ENCODE measurements at places on chromosomes 11 and 22.

DNA sequence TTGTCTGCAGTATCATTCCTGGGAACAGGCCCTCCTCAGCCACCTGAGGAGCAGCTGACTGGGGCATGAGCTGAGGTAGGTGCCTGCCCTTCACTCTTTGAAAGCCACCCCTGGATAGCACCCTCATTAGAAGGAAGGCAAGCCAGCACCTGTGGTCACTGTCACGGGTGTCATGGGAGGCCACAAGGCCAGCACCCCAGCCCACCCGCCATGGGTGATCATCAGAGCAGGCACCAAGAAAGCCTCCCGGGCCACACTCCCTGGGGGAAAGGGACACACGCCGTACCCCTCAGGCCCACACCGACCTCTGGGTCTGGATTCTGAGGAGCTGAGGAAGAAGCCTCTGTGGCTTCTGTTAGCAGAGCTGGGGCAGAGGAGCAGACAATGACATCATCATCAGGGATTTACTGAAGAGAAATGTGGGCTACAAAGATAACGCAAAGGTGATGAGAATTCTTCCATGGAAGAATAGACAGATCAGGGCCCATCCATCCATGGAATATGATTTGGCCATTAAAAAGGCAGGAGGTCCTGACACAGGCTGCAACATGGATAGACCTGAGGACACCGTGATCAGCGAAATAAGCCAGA lies 16.7 kb upstream of the NAP1L4 start:
- DNase-seq, result no peak

GRCh38 chr11:8055836-8056526 lies 25.0 kb upstream of the TUB start:
- DNase-seq, result no peak

DNA sequence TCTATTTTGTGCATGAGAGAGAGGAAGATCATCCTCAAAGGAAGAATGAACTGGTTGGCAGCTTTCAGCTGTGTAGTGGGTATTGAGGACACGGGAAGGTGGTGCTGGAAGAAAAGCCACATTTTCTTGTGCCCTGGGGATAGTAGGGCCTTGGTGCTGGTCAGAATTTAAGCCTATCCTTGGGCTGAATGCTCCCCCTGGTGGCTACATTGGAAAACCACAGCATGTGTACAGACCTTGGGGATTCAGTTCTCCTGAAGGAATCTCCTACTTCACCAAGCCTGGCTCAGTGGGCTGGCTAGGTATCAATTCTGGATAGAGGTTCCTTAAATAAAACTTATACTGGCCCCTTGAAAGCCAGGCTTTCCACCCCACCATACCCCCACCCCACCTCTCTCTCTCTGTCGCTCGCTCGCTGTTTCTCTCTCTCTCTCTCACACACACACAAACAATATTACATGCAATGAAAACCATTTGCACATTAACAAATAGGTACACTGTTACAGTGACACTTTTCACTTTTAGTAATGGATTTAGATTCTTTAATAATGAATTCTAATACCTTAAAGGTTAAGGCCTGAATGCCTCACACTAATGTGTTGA lies 2.8 kb upstream of the OR51M1 start:
- peak; percentile 61 for DNase-seq

DNA sequence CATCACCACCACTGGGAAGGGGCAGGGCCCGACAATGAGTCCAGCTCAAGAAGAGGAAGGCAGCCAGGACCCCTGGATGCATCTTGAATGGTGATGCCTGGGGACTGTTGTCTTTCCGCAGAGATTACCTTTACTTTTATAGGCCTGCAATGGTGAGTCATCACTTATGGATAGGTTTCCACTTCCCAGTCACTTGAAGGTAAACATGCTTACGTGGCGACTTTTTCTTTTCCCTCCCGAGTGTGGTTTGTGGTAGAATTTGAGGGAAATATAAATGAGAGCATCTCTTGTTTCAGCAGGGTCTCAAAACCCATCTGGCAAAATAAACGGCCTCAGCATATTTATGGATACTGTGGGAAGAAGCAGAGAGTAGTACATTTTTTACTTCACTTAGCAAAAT lies at the start of gene MMP13:
MMP13 (minus strand) TSS at position 109 of the 400 bp plus-strand sequence; CDS start at position 82, 27 bp downstream.
- no peak for DNase-seq

GRCh38 chr11:70862093-70862492 lies 390.3 kb downstream of the SHANK2 start:
- DNase-seq, result no peak

DNA sequence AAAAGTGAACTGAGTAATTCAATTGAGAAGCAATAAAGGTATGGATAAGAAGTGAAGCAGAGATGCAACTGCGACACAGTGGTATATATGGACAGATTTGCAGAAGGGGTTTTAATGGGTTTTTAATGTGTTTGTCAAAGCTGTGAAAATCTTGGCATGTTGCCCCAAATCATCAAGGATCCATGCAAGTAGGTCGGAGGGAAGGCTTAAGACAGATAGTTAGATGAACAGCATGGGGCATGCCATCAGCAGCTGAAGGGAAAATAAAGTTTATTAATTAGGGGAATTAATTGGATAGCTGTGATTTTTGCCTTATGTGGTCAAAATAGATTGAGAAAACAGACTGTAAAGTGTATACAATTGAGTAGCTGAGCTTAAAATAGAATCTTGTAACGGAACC lies 840.1 kb downstream of the JRKL start:
- DNase-seq, result no peak

DNA sequence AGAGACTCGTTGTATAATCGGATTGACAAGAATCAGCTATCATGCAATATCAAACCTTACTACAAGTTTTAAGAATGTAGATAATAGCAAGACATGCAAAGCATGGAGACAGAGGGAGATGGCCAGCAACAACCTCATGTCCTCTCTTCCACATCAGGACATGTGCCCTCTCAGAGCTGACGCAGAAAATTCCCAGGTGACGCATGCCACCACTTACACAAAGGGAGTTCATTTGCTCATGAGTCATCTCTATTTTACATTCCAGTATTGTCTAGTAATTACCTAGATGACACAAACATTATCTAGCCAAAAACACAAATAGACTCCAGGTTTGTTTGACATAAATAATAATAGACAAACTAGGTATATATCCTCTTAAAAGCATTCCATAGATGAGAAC lies 38.1 kb upstream of the OPCML start:
- no peak for DNase-seq

GRCh38 chr11:103959279-103959942 lies 77.0 kb upstream of the DDI1 start:
- peak; percentile 96 for DNase-seq

- DNase-seq, result no peak
These were observed at the start of gene EFEMP2 for GRCh38 chr11:65872586-65873317. TSS of gene EFEMP2 (minus strand) at chr11:65872800. CDS start at chr11:65872354, 446 bp downstream.

GRCh38 chr11:20337526-20338154 lies 25.9 kb upstream of the HTATIP2 start:
- peak; percentile 19 for DNase-seq

DNA sequence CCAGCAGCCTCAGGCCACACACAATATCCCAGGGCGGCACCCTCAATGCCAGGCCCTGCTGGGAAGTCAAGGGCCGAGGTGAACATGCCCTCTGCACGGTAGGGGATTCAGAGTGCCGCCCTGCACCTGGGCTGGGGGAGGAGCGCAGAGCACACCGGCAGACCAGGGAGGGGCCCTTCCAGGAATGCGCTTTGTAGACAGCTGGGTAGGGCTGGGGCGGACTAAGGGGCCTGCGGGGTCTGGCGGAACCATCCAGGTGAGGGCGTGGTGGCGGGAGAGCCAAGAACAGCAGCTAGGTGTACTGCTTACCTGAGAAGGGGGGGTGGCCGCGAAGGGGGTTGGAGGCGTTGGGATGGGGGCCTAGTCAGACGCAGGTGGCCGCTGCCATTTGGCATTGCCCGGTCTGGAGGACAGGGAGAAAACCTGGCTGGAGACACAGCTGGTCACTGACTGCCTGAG lies 26.0 kb downstream of the DUSP8 start:
- DNase-seq, result no peak

Data from amniotic epithelial cell (primary cell).